Uterine smooth muscle cell (primary cell): ENCODE measurements at places on chromosomes 7 and 10. TPM values are rescaled to one million over a fixed set of nuclear protein-coding genes. Genes with fewer than 3 reads are reported as not detected.

Gene NACAD
- total RNA-seq: 1.9 and 2.4 TPM in 2 replicates

Gene VAX1
- not detected in 2 replicates for total RNA-seq

Gene RAB19
- not detected in 2 replicates for total RNA-seq

Gene KCNH2
- total RNA-seq: 4.4 and 5.2 TPM in 2 replicates

Gene NUTM2E
- not detected in 2 replicates for total RNA-seq

Gene COBL
- under 0.01 TPM in 2 replicates for total RNA-seq

Gene KLF14
- total RNA-seq: under 0.01 and 0.11 TPM in 2 replicates
